ENCODE measurements at places on chromosomes 1 and 21.

GRCh38 chr1:11283151-11283550, 10.2 kb downstream of the UBIAD1 start:
- DNase-seq = no peak

- no peak for DNase-seq
Observed at GRCh38 chr1:193741228-193741627, 554.8 kb upstream of the B3GALT2 start.

DNA sequence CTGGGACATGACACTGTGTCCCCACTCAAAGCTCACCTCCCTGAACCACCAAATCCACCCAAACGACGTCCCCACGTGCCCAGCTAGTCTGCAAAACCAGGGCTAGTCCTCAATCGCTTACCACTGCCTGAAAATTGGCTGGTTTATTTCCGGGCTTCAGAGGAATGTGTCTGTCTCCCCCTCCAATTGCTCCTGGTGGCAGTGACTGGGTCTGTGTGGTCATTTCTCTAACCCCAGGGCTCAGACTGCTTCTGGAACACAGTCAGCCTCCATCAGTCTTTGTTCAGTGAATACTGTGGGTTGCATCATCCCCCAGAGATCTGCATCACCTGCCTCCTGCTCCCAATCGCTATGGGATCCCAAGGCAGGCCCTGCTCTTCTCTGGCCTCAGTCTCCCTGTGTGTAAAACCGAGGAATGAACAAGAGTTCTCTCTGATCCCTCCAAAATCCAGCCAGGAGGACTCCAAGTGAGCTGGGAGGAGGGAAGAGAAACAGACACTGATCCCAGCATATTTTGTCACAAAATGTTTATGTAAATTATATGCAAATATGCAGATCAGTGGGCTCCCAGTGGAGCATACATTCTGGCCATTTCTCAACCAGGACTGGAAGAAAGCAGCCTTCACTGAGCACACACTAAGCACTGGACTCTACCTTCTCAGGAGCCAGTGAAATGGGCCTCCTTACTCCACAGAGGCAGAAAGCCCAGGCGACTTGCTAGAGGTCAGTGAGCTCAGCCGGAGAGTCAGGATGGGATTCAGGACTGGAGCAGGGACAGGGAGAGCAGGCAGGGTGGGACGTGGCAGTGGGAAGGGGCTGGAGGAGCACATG, 20.9 kb downstream of the SDC3 start:
- no peak for DNase-seq

DNA sequence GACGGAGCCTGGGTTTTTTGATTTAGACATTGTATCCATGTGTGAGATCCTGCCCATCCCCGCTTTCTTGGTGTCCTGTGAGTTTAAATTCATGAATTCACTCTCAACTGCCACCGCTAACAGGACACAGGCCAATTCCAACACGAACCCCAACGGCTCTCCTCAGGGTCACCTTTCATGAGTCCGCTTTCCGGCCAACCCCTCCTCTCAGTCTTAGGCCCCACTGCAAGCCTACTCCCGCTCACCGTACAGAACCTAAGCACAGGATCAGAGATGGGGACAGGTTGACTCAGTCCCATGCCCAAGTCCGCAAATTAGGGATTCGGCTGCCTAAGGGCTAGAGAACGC, 238 bp upstream of the SCP2 start:
- no peak for DNase-seq

DNA sequence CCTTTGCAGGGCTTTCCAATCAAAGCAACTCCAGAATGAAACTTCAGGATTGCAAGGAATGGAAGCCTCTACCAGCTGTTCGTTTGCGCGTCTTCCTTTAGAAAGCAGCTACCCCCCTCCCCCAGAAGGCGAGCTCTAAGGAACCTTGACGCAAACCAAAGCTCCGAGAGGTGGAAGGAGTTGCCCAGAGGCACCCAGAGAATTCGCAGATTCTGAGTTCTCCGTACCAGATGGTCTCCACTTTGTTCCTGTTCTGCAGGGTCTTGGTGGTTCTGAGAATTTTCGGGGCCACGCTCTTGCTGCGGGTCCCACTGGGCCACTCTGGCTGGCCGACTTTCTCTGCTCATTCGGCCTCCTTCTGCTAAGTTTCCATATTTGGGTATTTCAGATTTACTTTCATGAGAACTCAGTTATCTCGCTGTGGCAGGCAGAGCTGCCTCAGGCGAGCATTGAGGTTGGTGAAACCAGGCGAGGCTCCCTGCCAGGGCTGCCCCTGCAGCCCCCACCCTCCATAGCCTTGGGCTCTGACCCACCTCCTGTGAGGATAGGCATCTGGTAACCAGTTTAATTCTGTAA, 801 bp downstream of the TRAF5 start:
- peak; percentile 58 for DNase-seq

GRCh38 chr1:47951545-47952235, 45.5 kb downstream of the TRABD2B start:
- no peak for DNase-seq

DNA sequence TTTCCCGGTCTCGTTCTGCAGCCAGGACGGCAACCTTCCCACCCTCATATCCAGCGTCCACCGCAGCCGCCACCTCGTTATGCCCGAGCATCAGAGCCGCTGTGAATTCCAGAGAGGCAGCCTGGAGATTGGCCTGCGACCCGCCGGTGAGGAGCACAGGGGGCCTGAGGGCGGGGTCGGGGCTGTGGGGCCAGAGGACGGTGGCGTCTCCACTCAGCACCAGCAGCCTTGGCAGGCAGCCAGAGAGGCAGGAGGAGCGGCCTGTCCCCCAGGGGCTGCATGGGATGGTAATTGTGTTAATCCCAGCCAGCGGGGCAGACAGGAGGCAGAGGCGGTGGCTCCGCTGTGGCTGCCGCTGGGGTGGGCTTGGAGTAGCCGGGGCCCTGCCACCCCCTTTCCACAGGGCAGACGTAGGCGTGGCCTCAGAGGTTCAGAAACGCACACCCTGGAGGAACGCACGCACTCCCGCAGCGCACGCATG, 12.1 kb downstream of the SAMD11 start:
- no peak for DNase-seq
